T1000 (cell line): ENCODE measurements at places on chromosomes 11 and 22.

GRCh38 chr11:67265633-67266448, 432 bp upstream of the GRK2 start:
- peak; percentile 35 for DNase-seq

- no peak for DNase-seq
Observed at GRCh38 chr11:782264-783174, 5.2 kb upstream of the GATD1 start.

DNA sequence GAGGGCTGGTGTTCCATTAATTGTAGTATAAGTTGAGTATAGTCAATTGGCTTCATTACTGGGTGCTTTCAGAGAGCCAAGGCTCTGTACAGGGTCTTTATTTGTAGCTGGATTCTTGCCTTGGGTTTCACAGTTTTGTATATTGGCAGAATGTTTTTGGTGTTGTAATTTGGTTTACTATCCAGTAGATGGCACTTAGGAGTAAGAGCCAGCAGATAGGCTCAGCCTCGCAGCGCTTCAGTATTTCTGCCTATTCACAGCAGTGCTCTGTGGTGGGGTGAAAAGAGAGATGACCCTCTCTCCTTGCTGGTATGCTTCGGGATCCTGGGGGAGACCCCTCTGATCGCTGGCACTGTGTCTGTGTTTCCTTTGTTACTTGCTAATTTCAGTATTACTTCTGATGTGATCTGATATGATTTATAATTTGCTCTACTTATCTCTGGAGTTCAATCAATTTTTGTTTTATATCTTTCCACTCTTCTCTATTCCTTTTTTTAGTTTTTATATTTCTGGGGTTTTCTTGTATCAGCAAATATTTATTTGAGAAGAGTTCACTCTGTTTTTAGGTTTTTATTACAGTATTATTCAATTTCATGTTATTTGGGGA, 52.2 kb downstream of the ANO5 start:
- no peak for DNase-seq

DNA sequence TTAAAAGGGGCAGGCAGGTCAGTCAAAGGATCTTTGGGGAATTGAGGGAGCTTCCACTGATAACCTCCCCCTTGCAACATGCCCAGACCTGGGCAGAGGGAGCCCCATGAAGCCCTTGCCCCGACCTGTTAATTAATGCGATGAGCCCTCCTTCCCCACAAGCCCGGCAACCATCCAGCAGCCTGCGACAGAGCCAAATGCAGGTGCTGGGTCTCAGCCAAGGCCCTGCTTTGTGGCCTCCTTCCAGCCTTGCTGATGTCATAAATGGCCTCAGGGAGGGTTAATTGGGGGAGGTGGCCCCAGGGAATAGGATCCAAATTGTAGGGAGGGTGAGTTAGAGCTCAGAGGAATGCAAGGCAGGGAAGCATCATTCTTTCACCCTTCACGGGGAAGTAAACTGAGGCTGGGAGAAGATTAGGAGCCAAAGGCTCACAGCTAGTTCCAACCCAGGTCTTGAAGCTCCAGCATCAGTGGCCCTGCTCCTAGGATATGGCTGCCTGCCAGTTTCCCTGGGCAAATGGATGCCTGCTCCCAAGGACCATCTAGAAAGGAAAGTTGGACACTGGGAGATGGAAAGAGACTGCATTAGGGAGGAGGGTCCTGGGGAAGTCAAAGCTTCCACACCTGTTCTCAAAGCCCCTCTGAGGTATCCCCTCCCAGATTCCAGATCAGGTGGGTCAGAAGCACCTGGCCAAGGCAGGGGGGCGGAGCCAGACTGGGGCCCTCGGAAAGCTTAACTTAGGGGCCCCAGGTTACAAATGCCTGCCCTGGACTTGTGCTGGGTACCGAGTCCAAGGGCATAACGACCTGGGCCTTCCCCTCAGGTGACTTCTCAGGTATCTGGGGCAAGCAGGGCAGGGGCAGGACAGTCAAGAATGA, 34.1 kb downstream of the LMO1 start:
- DNase-seq = no peak

- no peak for DNase-seq
Observed at GRCh38 chr11:11577251-11577855, 44.5 kb downstream of the GALNT18 start.

GRCh38 chr11:43952401-43953342, 10.2 kb downstream of the C11orf96 start:
- no peak for DNase-seq

DNA sequence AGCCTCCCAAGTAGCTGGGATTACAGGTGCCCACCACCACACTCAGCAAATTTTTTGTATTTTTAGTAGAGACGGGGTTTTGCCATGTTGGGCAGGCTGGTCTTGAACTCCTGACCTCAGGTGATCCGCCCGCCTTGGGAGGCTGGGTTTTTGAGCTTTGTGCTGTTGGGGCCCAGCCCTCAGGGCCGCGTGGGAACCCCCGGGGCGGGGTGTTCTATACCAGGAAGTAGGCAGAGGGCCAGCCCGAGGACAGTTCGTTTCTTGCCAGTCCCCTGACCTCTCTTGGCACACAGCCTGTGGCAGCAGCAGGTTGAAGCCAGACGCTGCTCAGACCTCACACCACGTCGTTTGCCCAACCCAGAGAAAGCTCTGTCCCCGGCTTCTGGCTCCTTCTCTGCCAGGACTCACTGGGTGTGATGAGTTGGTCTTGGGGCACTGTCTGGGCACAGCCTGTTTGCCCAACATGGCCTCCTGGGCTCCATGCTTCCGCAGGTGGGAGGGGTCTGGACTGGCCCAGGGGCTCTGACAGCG, 24.9 kb upstream of the CHKA start:
- DNase-seq = no peak

DNA sequence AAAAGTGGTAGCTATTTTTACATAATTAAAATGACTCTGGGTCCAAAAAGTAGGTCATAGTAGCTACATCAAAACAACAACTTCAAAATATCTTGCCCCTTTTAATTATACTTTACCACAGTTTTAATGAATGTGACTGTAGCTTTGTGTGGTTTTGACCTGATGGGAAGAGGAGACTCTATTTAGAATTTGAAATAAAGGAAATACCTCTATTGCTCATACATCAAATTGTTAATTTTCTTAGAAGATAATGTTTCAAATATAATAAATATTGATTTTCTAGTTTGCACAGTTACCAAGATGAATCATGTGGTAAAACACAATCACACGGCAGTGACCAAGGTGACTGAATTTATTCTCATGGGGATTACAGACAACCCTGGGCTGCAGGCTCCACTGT, at the start of gene OR8K1:
TSS of gene OR8K1 (plus strand) at position 301 of the 400 bp plus-strand sequence. CDS start at position 301, 0 bp downstream.
- no peak for DNase-seq

DNA sequence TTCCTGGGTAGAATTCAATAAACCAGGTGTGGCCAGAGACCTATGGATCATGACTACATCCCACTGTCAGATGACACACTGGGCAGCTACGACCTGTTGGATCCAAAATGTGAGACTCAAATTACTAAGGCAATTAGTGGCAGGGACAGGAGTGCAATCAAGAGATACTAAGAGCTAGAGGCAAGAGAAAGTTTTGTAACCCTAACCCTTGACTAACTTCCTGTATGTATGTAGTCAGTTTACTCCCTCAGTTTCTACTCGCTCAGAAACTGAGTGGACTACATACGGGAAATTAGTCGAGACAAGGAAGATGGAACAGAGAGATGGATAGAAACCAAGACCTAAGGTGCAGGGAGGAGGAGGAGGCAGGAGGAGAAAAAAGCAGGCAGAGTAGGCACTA, 2.7 kb downstream of the CYB5R2 start:
- DNase-seq = no peak

DNA sequence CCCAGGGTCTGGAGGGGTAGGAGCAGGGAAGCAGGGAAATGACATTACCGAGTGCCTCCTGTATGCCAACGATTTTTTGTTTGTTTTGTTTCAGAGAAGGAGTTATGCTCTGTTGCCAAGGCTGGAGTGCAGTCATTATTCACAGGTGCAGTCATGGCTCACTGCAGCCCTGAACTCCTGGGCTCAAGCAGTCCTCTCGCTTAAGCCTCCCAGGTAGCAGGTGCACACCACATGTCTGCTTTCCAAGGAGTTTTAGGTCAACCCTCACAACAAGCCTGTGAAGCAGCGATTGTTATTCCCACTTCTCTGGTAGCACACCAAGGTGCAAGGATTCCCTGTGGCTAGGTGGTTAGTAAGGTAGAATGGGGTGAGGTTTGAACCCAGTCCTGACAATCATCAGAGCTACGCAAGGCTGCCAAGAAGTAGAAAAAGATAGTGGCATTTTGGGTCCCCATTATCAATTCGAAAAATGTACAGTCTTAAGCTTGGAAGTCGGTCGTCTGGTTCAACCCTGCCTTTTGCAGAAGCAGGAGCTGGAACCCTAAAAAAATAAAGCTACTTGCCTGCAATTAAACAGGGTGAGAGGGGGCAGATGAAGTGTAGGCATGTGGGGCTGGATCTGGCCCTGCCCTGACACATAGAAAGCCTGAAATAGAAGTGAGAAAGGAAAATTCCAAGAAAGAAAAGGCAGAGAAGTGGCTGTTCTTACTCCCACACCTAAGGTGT, 9.1 kb downstream of the UCP3 start:
- DNase-seq = no peak

- DNase-seq = no peak
Observed at GRCh38 chr22:44928711-44929358, 81.0 kb downstream of the PHF21B start.

- DNase-seq = no peak
Observed at GRCh38 chr11:62193952-62194351, 3.9 kb downstream of the SCGB1D1 start.

- no peak for DNase-seq
Observed at GRCh38 chr22:49235463-49236300, 592.0 kb downstream of the BRD1 start.

- DNase-seq = no peak
Observed at GRCh38 chr11:63472372-63472771, 18.6 kb downstream of the PLAAT5 start.

DNA sequence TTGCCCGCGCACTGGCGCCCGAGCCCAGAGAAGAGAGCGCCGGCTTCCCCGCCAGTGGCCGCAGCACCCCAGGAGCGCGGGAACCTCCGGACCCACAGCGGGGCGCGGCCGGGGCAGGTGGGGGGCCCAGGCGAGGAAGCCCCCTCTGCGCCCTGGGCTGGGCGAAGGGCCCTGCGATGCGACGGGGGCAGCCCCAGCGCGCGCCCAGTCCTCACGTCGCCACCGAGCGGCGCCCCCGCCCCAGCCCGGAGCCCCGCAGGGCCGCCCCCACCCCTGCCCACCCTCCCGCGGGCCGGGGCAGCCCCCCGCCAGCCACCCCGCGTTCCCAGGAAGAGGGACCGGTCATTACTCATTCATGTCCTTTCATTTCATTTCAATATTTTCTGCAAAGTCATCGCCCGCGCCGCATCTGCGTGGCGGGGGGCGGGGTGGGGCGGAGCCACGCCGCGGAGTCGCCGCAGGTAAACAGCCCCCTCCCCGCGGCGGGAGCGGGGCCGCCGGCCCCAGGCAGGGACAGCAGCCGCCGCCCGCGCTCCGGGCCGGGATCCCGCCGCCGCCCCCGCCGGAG, 673 bp upstream of the PANX2 start:
- no peak for DNase-seq

GRCh38 chr11:134338654-134339053, 6.9 kb downstream of the GLB1L2 start:
- DNase-seq = no peak

DNA sequence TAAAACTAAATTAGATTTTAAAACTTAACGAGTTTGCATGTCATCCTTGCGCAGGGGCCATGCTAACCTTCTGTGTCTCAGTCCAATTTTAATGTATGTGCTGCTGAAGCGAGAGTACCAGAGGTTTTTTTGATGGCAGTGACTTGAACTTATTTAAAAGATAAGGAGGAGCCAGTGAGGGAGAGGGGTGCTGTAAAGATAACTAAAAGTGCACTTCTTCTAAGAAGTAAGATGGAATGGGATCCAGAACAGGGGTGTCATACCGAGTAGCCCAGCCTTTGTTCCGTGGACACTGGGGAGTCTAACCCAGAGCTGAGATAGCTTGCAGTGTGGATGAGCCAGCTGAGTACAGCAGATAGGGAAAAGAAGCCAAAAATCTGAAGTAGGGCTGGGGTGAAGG, 10.6 kb downstream of the LIMK2 start:
- DNase-seq = no peak

GRCh38 chr11:8790968-8791367, 108.4 kb downstream of the RPL27A start:
- DNase-seq = no peak

- no peak for DNase-seq
Observed at GRCh38 chr11:26930518-26931247, 63.2 kb upstream of the FIBIN start.

GRCh38 chr11:104781037-104781436, 117.2 kb downstream of the CASP12 start:
- no peak for DNase-seq

DNA sequence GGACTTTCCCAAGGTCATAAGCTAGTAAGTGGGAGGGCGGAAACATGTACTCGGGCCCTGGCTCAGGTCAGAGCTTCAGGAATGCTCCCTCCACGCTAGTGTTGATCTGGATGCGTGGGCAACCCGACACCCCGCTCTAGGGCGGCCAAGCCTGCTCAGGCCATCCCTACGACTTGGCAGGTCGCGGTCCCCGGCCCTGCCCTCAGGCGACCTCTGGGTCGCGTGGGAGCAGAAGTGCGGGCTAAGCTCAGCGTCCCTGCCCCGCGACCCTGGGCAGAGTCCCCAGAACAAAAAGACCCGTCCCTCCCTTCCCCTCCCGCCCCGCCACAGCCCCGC, 781 bp upstream of the TEF start:
- peak; percentile 75 for DNase-seq

DNA sequence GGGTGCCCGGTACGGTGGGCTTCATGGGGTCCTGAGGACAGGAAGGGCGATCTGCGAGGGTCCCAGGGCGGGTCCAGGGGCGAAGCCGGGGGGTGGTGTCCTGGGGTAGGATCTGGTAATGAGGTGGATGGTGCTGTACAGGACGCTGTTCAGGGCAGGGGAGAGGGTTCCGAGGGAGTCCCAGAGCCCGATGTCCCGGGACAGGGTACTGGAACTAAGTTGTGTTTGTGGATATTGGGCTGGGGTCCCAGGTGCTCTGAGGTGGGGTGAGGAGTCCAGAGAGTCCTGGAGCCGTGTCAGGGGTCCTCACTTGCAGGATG, 426 bp downstream of the LZTR1 start:
- DNase-seq = no peak

DNA sequence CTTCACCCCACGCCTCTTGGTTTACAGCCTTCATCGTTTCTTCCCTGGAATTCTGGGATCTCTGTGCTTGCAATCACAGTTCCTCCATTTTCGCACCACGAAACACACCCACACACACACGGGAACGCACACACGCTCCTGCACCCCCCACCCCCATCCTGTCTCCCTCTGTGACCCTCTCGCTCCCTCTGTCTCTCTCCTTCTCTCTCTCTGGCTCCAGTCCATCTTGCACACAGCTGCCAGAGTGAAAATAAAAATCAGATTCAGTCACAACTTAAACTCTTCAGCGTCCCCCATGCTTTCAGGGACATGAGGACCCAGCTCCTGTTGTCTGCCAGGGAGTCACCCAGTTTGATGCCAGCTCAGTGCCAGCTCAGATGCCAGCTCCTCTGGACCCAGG, 3.0 kb downstream of the GAL start:
- no peak for DNase-seq

- no peak for DNase-seq
Observed at GRCh38 chr11:73648571-73649046, 2.2 kb downstream of the PLEKHB1 start.
